ENCODE measurements at places on chromosomes 12 and 14.

DNA sequence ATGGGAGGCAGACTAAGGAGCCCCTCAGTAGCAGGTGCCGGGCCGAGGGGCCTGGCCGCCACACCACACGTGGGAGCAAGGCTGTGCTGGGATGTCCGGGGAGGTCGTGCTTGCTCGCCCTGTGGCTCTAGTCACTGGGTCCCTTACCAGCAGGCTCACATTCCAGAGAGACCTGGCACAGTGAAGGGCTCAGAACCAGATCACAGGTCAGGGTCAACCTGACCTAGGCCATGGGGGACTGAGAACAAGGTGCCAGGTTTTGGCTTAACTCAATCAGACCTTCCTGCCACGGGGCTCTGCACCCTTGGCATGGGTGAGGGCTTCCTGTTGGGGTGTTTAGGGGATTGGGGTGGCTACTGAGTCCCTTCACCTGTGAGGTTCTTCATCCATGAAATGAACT lies 22.3 kb downstream of the DEGS2 start:
- DNase-seq: no peak

DNA sequence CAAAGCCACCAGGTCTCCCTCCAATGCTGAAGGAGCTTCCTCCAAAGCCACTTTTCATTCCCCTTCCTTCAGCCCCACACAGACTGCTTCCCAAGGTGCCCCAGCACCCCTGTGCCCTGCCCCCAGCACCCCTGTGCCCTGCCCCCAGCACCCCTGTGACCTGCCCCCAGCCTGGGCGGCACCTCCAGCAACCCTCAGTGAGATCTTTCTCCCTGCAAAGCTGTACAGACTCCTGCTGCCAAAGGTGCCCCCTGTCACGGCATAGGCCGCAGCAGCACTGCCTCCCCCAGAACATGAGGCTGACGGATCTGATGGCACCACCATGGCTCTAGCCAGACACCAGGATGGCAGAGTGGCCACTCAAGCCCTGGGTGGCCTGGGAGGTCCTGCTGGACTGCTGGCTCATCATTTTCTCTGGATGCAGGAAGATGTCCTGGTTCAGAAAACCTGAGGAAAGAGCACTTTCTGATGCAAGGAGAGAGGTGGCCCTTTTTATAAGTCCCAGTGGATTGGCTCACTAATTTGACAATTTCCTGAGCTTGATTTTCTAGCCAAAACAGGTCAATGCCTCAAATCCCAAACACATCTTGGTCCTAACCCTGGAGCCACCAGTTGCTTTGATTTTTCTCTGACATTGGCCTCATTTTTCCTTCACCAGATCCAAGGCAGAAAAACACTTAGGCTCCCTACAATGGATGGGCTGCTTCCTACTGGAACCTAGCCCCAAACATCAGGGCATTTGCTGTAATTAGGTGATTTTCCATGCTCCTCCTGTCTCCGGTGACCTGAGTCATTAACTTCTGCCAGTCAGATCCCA lies 32.7 kb upstream of the KRT77 start:
- DNase-seq: no peak

- DNase-seq: no peak
These were observed 83.5 kb upstream of the COCH start for GRCh38 chr14:30790827-30791226.

DNA sequence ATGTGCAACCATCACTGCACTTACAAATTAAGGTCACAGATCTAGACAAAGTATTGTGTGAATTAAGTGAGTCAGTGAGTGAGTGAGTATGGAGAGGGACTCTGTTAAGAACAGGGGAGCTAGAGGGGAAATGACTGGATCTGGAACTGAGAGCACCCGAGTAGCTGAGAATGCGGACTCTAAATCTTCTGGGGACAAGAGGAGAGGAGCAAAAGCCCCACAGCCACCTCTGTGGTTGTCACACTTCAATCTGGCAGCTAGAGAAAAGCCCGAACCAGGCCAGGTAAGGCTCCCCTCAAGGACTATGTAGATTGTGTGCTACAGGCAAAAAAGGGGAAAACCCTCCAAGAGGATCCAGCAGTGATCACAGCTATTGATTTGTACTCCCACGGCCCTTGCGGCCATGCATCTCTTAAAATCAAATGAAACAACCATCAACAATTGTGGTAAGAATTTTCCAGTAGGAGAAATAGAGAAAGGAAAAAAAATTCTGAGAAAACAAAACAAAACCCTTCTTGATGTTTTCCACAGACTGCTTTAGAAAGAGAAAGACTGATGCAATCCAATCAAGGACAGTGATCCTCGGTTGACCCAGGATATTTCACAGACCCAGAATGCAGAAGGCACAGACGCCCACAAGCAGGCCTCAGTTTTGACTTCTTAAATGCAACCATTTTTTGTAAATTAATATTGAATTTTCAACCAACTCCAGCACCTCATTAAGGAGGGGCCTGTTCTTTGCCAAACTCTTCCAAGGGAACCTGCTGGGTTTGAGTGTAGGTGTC lies 109.6 kb downstream of the SLC38A6 start:
- no peak for DNase-seq

GRCh38 chr12:104788840-104789271 lies 169.2 kb downstream of the SLC41A2 start:
- DNase-seq: no peak

DNA sequence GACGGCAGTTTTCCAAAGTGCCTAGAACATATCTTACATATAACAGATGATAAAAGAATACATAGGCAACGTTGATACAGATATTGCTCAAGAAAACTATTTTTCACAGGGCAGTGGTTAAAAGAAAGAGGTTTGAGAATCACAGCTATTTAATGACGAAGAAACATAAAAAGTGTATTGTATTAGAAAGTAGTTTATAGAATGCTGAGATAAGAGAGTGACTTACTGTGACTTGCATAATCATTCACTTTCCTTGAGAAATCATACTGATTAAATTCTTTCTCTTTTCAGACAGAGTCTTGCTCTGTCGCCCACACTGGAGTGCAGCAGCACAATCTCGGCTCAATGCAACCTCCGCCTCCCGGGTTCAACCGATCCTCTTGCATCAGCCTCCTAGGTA lies 57.7 kb downstream of the PPP1R12A start:
- no peak for DNase-seq

DNA sequence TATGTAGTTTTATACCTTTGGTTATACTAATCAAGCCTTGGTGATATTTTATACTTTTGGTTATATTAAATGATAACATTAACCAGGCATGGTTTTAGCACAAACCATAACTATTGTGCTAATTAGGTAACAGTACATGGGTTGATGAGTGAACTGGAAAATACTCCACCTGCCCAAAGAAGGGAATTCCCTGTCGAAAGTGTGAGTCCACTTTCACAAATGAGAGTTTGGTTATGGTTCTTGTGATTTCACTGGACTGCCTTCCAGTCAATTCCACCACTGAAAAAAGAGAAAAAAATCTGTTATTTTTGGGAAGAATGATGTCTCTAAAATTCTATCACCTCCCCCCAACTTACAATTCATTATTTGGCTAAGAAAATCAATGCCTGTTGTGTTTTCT lies 9.7 kb downstream of the A2M start:
- no peak for DNase-seq

GRCh38 chr12:104994336-104994735 lies 8.2 kb downstream of the NOPCHAP1 start:
- DNase-seq: no peak

DNA sequence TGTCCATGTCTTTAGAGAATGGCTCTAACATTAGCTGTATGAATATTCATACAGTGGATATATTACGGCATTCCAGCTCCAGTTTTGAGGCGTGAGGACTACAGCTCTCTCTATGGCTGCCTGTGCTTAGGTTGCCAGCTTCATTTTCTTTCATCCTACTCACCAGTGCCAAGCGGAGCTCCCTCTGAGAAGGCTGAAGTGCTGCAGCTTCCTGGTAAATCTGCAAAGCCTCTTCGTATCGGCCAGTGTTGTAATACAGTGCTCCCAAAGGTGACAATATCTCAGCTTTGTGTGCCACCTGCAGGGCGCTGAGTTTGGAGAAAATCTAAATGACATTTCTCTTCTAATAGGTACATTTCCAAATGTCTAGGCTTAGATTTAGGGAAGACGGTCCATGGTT lies 19.8 kb upstream of the OVCH1 start:
- no peak for DNase-seq

- DNase-seq: no peak
These were observed 349.6 kb downstream of the CCDC91 start for GRCh38 chr12:28539691-28540323.

DNA sequence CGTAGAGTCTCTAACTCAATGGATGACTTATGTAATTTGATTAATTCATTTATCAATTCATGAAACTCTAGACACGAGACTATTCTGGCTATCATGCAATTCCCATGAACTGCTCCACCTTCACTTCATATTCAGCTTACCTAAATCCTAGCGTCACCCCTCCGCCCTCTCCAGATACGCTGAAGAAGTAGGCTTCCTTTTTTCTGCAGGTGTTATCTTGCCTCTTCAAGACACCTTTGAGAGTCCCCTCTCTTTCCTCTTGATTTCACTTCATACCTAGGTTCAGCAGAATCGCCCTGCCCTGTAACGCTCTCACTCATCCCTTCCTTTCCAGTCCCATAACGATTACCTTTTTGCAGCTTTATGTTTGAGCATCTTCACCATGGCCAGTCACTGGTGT lies 4.0 kb upstream of the RNASE4 start:
- no peak for DNase-seq

- peak; percentile 64 for DNase-seq
These were observed at the start of gene ATN1 for GRCh38 chr12:6927379-6928021. Gene ATN1, plus strand, starts transcription at chr12:6927959. Its CDS starts 6,043 bp downstream, at chr12:6934002.

- peak; percentile 52 for DNase-seq
These were observed 82.6 kb upstream of the TRAF3 start for GRCh38 chr14:102694530-102695166.

- no peak for DNase-seq
These were observed 2.6 kb downstream of the GNB3 start for GRCh38 chr12:6843118-6843902.

Measured in fibroblast of skin of left quadriceps (primary cell).